Posterior vena cava (tissue), 2 donors: ENCODE measurements at places on chromosomes 1 and 21. TPM values are rescaled to one million over a fixed set of nuclear protein-coding genes. Genes with fewer than 3 reads are reported as not detected.

SPRR2F gene
- total RNA-seq = 1.9 TPM

KCNN3 gene
- total RNA-seq = 2.0 TPM

FMO5 gene
- 2.4 TPM for total RNA-seq

MCM3AP gene
- 60.2 TPM for total RNA-seq
